ENCODE measurements at places on chromosomes 5 and 9.

DNA sequence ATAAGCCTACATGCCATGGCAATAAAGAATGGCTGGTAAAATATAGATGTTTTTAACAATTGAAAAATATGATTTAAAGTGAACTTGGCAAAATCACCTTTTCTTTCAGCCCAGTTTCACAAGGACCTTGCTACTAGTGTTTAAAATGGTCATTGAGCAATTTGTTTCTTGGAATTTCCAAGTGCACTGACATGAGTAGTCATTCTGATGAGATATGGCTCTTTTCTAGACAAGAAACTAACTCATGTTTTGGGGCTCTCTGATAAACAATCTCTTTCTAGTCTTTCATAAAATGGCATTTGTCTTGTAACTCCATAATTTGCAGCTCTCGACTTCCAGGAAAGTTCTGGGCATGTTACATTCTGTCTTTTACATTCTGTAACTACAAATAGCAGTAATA lies 176.8 kb downstream of the NR2F1-AS1 start:
- no peak for DNase-seq

DNA sequence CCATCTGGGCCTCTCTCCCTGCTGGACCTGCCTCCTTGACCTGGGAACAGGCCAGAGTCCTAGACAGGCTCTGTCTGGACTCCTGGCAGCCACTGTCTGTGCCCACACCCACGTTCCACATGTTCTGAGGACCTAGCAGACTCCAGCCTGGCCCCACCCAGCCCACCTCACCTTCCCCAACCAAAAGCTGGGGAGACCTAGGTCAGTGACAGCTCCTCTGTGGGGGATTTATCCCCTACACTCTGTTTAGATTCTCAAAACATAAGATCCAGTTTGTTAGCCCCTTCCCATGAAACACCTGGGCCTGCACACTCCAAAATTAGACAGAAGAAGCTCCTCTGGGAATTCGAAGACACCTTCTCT lies 59.8 kb upstream of the ADAMTS2 start:
- no peak for DNase-seq

GRCh38 chr5:109249126-109249525 lies 160.6 kb downstream of the PJA2 start:
- no peak for DNase-seq

GRCh38 chr5:87886164-87886563 lies 382.5 kb downstream of the TMEM161B start:
- no peak for DNase-seq

DNA sequence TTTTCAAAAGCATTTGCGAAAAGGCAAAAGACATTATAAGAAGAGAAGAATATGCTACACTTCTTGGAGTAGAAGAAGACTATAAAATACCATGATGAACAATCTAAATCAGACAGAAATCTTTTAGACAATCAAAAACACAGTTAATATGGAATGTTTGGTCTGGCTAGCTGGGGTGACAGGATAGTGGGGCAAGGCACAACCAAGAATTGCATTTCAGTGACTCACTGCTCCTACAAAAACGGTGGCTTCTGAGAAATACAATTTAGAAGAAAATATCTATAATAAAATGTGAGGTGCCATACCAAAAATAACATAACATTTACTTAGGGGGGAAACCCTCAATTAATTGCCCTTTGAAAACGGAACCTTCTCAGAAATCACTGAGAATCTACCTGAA lies 363.4 kb downstream of the NPR3 start:
- DNase-seq: no peak

DNA sequence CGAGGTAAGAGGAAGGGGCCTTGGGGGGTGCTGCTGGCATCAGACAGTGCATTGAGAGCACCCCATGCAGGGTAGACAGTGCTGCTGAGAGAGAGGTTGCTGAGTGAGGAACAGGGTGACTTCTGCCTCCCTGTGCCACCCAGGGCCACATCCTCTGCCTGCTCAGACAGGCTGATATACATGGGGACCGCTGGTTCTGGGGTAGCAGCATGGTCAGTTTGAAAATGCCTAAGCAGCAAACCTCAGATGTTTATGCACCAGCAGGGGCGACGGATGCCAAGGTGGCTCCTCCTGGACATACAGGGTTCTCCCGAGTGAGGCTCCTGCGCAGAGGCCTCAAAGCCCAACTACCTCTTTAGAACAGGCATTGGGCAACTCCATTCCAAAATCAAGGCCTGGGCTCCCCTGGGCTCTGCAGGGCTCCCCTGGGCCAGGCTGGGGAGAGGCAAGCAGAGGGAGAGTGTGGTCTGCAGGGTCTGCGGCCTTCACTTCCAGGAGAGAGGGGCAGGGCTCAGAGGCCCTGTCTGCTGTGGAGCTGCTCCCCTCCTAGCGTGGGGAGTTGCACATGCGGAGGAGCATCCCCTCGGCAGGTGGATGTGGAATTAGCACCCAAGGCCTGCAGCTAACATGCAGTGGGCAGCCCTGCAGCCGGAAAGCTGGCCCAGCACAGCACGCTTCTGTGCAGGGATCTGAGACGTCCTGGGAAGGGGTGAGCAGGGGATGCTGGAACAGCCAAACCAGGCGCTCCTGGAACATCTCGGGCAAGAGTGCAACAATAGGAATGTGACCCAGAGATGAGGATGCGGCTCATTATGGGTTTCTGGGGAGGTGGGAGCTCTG lies 46.5 kb downstream of the IRX2 start:
- DNase-seq: no peak

DNA sequence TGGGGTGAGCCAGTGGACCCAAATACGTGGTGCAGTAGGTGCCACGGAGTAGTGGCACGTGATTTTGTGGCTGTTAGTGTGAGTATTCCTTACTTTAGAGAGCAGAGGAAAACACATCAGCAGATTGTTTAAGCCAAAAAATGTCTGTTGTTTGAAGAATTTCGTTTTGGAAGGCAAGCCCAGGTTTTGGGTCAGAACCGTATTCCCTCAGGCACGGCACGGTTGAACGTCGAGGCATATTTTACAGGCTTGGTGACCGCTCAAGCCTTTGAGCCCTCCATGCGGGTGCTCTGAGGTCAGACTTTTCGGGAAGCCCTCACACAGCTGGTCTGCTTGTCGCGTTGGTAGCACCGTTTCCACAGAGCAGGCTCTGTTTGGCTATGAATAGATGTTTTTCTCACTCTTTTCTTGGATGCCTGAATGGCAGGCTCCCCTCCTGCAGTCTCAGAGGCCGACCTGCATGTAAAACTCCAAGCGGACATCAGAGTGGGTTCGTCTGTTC lies 27.2 kb downstream of the NEK6 start:
- no peak for DNase-seq

GRCh38 chr5:56853698-56854097 lies 38.3 kb downstream of the MAP3K1 start:
- DNase-seq: no peak

- DNase-seq: no peak
Observed at GRCh38 chr5:65914641-65915196, 11.7 kb upstream of the ERBIN start.

DNA sequence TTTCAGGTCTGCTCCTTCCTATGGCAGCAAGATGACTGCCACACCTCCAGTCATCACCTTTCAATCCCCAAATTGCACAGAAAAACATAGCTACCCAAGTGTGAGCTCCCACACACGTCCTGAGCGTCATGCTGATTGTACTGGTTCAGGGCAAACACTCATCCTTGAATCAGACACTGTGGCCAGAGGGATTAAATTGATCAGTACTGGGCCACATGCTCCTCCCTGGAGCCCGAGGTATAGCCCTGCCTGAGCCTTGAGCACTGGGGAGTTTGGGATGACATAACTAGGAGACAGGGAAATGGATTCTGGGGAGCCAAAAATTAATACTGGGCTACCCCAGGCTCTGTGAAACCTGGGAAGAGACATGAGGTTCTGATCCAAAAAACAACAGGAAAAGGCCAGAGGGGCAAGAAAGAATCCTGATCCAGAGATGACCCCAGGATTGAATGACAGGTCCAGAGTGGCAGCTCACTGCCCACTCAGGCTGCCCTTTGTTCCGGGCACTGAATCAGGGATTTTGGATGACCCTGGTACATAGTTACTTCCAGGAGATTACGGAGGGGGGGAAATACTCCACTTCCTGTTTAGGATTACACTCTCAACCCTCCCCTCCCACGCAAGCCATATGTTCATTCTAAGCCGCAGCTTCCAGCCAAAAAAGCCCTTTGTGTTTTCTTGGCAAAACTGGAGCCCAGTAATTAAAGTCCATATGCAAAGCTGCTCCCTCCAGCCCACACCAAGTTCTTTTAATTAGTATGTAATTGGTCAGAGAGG lies 141.6 kb upstream of the SPRY4 start:
- peak; percentile 72 for DNase-seq

GRCh38 chr5:149471406-149472183 lies 79.6 kb downstream of the CSNK1A1 start:
- no peak for DNase-seq

DNA sequence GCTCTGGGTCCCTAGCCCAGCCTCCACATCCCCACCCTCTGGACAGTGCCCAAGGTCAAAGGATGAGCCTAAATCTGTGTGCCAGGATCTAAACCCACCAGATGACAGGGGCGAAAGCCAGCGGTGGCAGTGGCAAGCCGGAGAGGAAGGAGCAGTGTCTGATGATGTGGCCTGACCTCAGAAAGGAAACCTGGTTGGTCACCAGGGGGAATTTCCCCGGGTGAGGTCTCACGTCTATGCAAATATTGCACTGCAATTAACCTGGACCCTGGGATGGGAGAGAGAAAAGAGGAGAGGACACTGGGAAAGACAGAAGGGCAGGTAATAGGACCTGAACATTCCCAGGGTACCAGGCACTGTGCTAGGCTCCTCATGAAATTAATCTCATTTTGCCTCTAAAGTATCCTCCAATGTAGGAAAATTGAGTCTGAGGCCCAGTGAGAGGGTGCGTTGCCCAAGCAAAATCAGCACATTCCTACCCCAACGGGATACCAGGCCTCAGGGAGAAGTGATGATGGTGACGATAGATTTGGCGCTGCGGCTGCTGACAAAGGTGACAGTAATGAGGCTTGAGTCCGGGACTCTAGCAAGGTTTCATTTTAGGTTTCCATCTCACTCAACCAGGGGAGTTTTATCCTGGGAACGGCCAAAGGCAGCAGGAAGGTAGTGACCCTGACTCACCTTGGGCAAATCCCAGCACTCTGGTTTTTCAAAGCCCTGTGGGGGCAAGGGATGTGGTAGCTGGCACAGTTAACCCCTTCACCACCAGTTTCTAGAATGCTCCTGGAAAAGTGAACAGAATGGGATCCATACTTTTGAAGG lies 13.4 kb upstream of the TNIP1 start:
- no peak for DNase-seq

GRCh38 chr5:133267601-133268000 lies 215.8 kb downstream of the HSPA4 start:
- DNase-seq: no peak

DNA sequence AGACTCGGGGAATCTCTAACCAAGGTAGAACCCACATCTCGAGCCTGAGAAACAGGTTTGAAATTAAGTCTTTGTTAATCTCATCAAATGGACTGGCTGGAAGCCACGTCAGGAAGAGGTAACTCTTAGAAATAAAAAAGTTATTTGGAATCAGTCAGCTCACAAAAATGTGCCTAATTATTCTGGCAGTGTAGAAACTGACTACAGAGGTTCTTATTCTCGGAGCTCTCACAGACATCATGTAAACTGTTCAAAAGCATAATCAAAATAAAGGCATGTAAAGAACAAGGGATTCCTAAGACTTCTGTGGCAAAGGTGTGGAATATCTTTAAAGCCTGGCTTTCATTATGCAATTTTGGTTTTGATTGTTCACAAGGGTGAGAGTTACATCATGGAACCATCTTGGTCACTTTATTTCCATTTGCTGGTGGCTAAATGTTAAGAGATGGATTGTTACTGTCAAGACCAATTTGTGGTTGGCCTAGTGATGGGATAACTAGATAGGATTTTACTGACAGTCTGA lies 85.1 kb downstream of the OTULIN start:
- no peak for DNase-seq

DNA sequence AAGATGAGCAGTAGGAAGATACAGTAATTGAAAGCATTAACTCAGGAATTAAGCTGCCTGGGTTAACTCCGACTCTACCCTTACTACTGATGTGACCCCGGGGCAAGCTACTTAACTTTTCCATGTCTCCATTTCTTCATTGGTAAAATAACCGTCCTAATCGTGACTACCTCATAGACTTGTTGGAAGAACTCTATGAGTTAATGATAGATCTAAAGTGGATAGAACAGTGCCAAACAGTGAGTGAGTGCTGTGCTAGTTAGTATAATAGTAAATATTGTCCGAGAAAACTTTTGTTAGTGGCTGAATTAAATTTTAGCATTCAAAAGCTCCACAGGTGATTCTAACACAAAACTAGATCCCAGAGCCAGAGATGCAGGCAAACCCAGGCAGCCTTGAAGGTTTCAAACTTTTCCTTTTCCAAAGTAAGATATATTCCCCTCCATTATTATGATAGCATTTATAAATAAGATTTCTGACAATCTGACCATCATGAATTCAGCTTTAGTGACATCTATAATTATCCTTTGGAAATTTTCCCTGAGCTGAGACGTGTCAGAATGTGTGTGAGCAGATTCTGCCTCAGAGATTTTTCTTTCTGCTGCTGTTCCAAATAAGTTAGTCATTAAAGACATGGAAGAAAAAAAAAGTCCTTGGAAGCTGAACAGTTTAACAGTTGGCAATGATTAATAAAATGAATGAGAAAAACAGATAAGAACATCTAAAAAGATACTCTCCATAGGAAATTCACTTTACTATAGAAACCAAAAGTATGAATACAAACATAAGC lies 369.5 kb downstream of the PRELID2 start:
- no peak for DNase-seq

GRCh38 chr9:22742401-22742800 lies 295.8 kb downstream of the DMRTA1 start:
- DNase-seq: no peak

DNA sequence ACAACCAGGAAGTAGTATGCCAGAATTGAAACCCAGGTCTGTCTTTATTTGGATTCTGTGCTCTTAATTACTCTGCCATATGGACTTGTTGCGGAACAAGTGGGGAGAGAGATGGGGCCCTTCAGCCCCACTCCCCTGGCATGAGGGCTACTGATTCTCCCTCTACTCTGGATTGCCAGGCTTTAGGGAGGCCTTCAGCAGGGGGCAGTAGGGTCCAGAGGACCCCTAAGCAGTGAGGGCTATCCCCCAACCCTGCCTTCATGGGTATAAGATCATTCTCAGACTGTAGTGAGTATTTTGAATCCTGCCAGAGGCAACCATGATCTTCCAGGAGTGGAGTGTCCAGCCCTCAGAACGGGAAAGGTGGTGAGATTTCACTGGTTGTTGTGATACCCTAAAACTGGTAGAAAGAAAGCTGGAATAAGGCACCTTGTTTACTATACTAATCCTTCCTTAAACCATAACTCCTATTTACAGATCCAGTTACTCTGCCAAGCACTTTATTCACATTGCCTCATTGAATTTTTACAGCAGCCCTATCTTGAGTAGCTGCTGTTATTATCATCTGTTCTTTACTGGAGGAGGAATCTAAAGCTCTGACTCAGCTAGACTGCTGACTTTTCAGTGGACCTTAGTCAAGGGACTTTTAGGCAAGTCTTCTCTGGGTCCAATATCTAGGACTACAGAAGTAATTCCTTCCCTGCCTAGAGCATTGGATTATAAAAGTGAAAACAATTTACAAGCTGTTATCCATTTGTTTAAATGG lies 31.3 kb upstream of the LARP1 start:
- DNase-seq: no peak

- no peak for DNase-seq
Observed at GRCh38 chr5:80668016-80668969, 13.5 kb upstream of the DHFR start.

Measured in NCI-H446 treated with DMSO at 0.1 percent for 48 hours (cell line).